ENCODE measurements at places on chromosomes 3 and 15. TPM values are rescaled to one million over a fixed set of nuclear protein-coding genes. Genes with fewer than 3 reads are reported as not detected.

The LMAN1L gene
- total RNA-seq, result 7.9 TPM

The KBTBD8 gene
- total RNA-seq, result 2.9 TPM

GRCh38 chr3:16831846-16832245, 52.9 kb upstream of the PLCL2 start:
- DNase-seq, result no peak

DNA sequence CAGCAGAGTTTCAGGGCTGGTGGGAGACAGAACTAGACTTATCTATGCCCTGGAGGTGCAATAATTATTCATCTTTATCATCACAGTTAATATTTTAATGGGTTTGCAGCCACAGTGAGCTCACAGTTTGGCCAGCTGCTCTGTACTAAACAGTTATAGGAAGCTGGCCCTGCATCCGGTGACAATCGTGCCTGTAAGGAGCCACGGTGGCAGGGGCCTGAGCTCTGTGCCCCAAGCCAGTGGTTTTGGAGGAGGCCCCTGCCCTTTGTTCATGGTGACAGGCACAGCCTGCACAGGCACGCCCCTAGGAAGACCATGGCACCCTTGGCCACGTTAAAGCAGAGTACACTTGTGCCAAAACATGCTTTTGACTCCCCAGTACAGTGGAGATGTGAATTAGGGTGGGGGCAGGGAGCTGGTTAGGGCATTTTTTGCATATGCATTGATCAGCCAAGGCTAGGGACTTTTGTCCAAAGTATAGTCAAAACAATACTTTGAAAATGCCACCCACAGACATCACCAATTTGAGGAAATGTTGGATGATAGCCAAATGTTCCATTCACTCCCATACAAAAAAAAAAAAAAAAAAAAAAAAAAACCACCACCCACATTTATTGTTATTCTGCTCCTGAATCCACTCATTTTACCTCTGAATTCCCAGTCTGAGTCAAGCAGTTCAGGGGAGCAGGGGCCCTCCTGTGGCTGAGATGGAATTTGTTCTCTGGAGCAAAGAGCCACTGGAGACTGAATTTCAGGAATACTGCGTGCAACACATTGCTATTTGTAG, 3.4 kb upstream of the RFTN1 start:
- DNase-seq, result no peak

The PCSK6 gene
- 10.6 TPM for total RNA-seq

The BCL2A1 gene
- total RNA-seq, result 1.1 TPM

GRCh38 chr15:42172475-42172874, 16.0 kb upstream of the PLA2G4F start:
- DNase-seq, result no peak

The C3orf22 gene
- total RNA-seq, result not detected

DNA sequence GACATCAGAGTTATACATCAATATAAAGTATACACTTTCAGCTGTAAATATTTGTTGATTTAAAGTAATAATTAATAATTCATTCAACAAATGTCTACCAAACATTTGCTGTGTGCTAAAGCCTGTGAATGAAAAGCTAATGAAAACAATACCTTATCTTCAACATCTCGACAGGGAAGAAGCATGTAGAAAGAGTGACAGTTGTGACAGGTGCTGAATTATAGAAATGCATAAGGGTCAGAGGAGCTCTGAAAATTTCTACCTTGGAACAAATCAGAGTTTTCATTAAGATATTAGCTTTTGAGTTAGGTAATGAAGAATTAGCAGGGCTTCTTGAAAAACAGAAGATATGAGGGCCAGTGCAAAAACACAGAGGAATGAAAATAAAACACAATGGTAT, 739.2 kb downstream of the VGLL3 start:
- no peak for DNase-seq

DNA sequence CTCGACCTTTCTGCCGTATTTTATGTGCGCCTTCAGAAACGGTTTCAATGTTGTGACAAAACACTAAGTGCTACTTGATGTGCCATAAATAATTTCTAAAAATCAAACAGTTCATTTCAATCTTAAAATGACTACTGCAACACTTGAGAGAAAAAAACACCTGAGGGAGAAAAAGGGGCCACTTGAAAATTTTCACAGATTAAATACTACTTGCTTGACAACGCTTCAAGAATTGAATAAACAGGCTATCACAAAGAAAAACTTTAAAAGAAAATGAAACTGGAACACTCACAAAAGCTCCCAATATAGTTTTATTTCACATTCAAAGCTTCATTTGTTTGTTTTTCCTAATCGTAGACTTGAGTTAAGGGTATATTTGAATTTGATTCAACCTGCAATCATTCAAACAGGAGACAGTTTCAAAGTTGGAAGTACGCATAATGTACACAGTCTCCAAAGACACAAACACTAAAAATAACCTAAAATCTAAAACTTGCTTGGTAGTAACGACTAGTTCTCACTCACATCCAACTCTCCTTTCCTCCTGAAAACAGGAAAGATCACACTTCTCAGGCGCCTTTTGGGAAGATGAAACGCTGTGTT, 380.7 kb downstream of the ERC2 start:
- DNase-seq, result no peak

The REC114 gene
- not detected for total RNA-seq

DNA sequence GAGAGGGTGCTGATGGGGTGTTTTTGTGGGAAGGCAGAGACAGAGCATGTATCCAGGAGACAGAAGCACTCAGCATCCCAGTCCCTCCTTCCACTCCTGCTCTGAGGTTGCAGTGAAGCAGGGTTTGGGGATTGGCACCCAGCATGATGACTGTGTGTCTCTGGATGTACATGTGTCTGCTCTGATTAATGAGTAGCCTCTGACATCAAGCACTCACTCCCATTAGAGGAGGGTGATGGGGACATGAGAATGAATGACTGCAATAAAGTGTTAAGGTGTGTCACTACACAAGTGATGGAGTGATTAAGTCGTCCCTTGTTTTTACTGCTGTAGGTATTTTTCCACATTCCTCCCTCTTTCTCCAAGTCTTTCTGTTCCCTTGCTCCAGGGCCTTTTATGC, 9.6 kb upstream of the MYZAP start:
- DNase-seq, result no peak

- DNase-seq, result no peak
These were observed 1184.6 kb upstream of the EPHA6 start for GRCh38 chr3:95629802-95630201.

DNA sequence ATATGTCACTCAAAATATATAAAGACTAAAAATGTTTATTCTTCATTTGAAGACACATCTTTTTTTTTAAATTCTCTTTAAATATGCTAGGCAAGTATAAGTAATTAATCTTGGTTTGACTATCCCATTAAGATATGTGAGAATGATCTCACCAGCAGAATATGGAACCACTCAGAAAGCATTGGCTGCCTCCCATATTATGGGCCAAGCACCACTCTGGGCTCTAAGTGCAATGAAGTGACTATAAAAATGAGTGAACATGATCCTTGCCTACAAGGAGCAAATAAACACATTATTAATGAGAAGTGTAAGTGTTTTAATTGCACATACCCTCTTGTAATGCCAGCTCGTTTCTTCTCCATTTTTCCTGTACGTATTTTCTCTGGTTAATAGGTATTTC, 328.5 kb downstream of the NAALADL2 start:
- no peak for DNase-seq

- no peak for DNase-seq
These were observed 67.5 kb downstream of the TMEM39A start for GRCh38 chr3:119395923-119396358.

The GTPBP8 gene
- 18.3 TPM for total RNA-seq

The TAGLN3 gene
- 0.46 TPM for total RNA-seq

DNA sequence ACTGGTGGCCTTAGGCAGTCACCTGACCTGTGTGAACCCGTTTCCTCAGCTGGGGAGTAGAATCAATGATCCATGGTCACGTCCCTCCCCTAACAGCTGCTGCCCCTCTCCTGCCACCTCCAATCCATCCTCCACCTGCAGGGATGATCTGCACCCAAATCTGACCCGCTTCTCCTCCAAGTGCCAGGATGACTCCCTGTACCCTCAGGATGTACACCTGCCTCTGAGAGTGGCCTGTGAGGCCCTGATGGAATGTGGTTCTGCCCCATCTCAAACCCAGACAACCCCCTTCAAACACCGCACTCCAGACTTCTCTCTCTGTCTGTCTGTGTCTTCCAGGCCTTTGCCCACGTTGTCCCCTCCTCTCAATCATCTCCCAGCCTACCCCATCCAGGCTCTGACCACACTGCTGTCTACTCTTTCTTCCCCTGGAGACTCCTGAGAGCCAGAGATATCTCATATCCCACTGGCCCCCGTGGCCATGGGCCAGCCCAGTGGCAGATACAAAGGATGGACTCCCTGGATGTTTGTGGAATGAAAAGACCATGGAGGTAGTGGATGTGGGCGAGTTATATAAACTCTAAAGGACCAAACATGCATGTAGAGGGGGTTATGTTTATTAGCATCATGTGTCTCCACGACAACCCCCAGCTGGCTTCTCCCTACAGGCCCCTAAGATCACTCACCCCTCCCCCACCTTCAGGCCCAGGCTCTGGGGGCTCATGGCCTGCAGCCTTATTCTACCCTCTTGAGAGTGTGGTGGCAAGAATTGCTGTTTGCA, 84.9 kb downstream of the SMAD6 start:
- DNase-seq, result no peak

GRCh38 chr15:58724466-58724865, 25.0 kb downstream of the ADAM10 start:
- no peak for DNase-seq

GRCh38 chr3:27713078-27713423, 9.1 kb downstream of the EOMES start:
- DNase-seq, result no peak

DNA sequence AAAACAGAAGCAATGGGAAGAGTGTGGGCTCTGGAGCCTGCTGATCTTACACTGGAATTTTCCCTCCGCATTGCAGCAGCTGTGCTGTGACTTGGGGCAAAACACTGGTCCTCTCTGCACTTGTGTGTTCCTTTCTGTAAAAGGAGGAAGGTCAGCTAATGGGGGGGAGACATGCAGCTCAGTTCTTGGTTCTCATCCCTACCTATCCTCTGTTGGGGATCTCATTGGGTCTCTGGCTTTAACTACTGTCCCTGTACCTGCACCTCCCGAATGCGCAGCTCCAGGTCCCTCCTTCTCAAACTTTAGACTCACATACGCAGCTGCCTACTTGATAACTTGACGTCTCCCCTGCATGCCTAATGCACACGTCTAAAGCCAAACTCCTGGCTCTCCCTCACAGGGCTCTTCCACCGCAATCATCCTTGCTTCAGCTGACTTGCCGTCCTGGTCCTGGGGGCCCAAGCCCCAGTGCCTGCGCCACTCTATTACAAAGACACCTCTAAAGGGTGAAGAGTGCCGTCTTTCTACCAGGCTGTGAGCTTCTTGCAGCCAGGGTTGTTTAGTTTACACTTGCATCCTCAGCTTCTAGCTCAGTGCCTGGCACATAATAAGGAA, 5.9 kb upstream of the TMEM44 start:
- peak; percentile 64 for DNase-seq

DNA sequence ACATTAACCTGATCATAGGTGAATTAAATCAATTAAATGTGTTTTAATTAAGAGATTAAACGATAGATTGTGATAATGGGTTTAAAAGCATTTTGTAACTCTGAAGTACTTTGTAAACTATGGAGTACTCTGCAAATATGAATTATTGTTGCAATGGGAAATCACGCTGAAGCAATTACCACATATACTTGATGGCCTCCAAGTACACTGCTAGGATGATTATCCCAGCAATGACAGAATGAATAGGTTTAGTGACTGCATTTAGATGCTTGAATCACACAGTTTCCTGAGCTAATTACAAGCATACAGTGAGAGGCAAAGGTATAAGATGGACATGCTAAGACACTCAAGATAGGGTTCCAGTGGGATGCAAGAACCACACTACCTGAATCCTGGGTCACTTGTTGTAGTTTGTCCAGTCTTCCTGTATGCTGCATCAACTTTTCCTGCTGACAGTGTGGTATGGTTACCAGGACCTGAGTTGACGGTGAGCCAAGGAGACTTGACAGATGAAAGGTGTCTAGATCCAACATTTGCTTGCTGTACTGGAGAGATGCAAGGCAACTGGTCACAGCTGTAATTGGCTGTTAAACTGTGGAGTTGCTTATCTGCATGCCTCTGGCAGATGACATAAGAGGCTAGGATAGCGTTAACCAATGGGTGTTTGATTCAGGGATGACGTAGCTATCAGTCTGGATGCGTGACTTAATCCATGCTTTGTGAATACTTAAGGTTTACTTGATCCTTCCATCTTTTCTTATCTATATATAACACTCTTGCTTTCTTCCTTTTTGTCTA, 38.0 kb downstream of the RNF13 start:
- DNase-seq, result no peak

Data from cardiac septum (tissue), 1 donor.